Smooth muscle cell of the umbilical artery (primary cell): ENCODE measurements at places on chromosomes 13 and 19. TPM values are rescaled to one million over a fixed set of nuclear protein-coding genes. Genes with fewer than 3 reads are reported as not detected.

Gene SLC7A9
- total RNA-seq = 0.59 TPM in 1 of 2 replicates, not detected in the other

Gene NALCN
- total RNA-seq = 27.0 and 58.8 TPM in 2 replicates

Gene RFXAP
- 2.4 and 3.3 TPM in 2 replicates for total RNA-seq

Gene SYNGR4
- total RNA-seq = not detected in 2 replicates

Gene KANK2
- 165 and 167 TPM in 2 replicates for total RNA-seq

Gene CEACAM18
- total RNA-seq = not detected in 2 replicates

Gene KLK4
- not detected in 2 replicates for total RNA-seq

Gene GNG7
- 0.09 and 0.30 TPM in 2 replicates for total RNA-seq
